GM12892 (cell line): ENCODE measurements at places on chromosomes 2 and 18.

GRCh38 chr2:7847321-7847720 is 834.5 kb upstream of the ID2 start:
- DNase-seq = no peak

DNA sequence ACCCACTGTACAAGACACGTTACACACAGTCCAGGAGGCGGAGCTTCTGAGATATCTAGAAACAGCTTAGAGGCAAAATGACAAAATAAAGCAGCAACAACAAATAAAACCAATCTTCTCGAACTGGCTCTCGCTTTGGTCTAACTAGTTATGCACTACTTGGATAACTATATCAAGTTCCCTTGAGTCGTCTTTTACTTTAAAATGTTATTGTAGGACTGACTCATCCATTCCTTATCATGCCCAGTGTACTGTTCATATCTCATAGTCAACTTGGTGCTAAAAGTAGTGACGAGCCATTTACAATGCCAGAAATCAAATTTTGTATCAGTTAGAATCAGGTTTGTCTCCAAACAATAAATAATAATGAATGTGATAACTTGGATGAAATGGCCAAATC is 102.5 kb upstream of the SLC35G4 start:
- DNase-seq = no peak

- no peak for DNase-seq
Measured at GRCh38 chr2:80737047-80737446, 432.5 kb upstream of the LRRTM1 start.

DNA sequence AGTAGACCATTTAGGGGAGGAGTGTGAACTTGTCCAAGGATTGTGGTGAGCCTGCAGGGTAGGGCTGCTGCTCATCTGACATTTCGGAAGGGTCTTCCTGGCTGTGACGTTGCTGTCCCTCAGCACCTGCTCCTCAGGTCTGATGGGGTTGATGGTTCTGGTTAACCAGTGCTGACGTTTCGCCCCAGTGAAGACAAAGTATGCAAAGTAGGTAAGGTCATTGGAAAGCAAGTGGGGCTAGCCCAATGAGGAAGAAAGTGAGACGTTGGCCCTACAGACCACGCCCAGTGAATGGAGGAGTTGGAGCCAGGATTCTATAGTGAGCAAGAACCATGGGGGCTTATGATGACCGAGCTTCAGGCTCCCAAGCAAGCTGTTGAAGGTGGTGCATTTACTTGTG is 33.4 kb upstream of the ZNF396 start:
- DNase-seq = no peak

DNA sequence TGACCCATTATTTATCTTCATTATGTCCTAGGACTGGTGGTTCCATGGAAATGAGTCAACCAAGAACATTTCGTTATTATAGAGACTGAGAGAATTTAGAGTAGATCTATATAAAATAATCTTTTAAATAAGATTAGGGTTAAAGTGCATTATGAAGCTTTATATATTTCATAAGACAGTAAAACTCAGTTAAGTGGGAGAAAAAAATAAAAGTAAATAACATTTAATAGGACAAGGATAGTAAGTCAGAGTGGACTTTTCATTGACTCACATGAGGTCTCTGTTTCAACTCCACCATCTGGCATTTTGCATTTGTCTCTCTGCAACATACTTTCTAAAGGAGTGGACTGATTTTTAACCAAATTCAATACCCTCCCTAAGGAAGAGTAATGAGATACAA is 125.3 kb upstream of the CCDC68 start:
- DNase-seq = no peak

- no peak for DNase-seq
Measured at GRCh38 chr2:67625690-67626475, 228.8 kb downstream of the ETAA1 start.

DNA sequence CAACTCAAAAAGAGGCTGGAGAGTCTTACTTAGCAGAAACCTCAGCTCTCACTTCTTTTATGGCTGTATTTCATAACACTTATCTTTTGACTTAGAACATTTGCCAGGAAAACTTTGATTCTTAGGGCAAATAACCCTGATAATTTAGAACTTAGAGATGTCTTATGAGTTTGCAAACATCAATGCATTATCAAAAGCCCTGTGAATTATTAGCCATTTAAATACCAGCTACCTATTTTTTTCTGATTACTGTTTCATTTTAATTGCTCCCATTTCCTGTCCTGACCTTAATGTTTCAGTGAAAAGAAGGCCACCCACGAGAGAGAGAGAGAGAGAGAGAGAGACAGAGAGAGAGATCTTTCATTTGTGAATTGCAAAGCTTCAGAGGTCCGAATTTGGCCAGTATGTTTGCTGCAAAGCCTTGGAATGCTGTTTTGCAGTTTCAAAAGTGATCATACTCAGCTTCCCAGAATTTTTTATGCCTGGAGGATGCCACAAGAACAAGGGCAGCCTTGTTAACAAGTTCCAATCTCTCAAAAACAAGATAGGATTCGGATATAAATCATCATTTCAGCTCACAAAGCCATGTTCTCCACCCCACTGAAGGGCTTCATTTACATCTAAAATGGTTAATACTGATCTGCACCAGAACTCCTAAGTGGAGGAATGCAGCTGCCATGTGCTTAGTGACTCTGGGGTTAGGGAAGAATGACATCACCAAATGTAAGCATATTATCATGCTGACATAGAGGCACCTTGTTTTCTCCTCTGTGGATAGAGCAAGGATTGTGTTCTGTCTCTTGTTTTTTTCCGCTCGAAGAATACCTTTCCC is 478.2 kb downstream of the ARHGAP15 start:
- DNase-seq = no peak

DNA sequence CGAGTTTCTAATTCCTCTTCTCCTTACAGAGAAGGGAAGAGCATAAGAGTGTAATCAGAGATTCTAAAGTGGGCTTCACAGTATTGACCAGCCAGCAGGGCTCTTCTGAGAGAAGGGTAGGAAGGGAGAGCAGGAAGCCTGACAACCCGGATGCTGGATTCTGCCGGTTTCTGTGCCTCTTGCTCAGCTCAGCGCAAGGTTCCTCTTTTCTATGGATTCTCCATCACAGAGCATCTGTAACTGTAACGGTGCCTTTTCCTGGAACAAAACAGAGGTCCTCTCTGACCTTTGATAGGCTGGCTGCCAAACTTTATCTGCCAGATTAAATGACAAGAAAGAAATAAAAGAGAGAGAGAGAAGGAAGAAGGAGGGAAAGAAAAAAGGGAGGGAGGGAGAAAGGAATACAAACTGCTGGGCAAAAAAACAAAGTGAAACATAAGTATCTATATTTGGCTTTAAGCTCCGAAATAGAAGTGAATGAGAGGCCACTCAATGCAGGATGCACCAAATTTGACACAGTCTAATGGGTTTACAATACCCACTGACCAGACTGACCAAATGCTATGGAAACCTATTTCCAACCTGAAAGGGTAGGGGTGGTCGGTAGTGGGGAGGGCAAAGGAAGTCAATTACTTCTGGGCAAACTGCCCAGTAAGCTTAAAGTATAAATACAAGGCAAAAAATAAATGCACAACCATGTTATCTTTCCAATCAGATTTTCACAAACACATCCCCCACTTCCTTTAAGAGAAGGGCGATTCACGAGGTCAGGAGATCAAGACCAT is 59.2 kb downstream of the PIEZO2 start:
- no peak for DNase-seq

DNA sequence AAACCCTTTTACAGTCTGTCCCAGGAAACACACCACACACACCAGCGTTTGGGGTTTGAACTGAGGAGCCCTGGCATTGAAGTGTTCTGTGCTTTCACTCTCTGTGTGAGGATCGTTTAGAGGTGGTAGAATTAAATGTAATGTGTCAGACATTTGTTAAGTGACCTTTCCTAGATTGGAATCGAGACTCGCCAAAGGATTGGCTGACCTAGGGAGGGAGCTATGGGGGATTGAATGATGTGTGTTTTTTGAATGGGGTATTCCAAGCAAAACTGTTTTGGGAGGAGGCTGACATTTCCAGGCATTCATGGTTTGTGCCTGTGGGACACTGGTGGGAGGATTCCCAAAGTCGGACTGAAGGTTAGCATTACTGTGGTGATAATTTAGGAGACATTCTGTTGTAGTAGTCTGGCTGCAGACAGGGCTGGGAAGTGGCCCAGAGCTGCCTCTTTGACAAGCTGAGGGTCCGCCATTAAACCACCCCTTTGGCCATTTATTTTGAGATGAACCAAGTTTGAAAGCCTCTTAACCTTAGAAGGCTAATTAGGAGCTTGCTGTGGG is 1.7 kb downstream of the MYO1B start:
- no peak for DNase-seq

GRCh38 chr2:201070948-201071478 is 458 bp downstream of the HYCC2 start:
- peak; percentile 16 for DNase-seq

DNA sequence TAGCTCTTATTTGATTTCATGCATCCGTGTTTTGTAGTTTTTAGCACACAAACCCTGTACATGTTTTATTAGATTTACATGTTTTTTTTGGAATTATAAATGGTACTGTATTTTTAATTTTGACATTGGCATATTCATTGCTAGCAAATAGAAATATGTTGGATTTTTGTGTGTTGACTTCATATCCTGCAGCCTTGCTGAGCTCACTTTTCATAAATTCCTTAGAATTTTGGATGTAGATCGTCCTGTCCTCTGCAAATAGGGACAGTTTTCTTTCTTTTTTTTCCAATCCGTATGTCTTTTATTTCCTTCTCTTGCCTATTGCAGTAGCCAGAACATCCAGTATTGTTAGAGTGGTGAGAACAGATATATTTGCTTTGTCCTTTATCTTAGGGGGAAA is 46.7 kb upstream of the GPR17 start:
- DNase-seq = no peak

- no peak for DNase-seq
Measured at GRCh38 chr2:40041422-40042382, 262.6 kb upstream of the THUMPD2 start.

DNA sequence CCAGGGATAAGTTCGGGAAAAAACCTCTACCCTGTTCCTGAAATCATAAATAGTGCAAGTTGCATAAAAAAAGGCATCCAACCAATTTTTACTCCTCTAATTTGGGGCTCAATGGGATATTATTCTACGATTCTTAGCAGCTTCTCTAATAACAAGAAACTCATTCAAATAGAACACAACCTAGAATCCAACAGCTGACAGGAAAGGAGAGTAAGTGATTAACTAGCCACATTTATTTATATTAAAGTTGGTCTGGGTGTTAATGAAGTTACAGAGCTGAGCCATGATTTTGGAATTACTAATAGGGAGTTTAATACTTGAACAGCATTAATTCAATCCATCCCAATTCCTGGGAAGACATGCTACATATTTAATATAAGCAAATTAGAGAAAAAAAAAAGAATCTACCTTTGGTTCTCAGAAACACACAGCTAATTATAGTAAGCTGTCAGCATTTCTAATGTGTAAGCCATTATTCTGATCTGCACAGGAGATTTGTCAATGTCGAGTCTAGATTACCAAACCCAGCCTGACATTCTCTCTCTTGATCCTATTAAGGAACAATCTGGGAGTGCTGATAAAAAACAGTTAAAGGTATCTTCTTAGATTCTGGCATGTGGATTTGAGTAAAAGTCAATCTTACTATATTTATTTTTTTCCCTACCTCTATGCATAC is 267.7 kb downstream of the NBAS start:
- no peak for DNase-seq

- no peak for DNase-seq
Measured at GRCh38 chr2:120885321-120885720, 149.7 kb downstream of the GLI2 start.

DNA sequence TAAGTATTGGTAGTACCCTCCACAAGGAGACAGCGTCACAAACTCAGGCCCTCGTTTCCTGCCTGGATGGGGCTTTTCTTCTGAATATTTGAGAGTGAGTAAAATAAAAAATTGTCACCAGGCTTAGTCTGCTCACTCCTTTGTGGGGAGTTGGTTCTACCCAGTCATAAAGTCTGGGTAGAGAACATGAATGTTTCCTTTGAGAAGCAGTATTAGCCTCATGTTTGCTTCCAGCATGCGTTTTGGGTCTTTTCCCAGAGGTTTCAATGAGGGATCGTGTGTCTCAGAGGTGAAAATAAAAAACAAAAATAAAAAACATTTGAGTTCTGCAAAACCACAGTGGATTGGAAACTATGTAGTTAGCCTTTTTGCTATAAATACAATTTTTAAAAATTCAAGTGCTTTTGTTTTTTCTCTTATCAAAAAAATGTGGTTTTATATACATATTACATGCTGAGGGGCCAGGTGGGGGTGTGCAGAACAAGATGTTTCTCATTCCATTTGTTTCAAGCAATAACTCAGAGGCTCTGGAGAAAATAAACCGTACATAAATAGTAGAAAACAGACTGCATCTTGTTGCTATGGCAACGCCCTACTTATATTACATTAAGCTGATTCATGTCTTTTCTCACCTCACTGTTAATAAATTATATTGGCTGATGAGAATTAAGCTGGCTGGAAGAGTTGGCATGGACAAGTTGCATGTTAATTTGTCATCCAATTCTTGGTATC is 225.4 kb upstream of the FBXO11 start:
- no peak for DNase-seq

DNA sequence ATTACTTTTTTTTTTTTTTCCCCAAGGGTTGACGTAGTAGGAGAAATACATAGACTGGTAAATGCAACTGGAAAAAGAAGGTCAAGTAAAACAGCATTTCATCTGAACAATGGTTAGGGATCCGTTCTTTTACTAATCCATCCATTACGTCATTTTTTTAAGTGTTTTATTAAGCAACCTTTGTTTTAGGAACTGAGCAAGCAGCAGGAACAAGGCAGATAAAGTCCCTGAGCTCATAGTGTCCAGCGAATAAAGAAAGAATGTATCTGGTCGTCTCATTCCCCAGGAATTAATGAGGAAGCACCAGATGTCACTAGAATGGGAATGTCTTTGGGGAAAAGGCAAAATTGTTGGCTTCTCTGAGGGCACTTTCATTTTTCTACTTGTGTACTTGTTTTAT is 842.4 kb downstream of the TDRD15 start:
- DNase-seq = no peak

GRCh38 chr2:213152065-213152794 is 818 bp upstream of the IKZF2 start:
- DNase-seq = no peak

GRCh38 chr18:63223837-63224236 is 95.7 kb downstream of the BCL2 start:
- DNase-seq = no peak

GRCh38 chr2:230798769-230799399 is 65.9 kb upstream of the ITM2C start:
- no peak for DNase-seq

DNA sequence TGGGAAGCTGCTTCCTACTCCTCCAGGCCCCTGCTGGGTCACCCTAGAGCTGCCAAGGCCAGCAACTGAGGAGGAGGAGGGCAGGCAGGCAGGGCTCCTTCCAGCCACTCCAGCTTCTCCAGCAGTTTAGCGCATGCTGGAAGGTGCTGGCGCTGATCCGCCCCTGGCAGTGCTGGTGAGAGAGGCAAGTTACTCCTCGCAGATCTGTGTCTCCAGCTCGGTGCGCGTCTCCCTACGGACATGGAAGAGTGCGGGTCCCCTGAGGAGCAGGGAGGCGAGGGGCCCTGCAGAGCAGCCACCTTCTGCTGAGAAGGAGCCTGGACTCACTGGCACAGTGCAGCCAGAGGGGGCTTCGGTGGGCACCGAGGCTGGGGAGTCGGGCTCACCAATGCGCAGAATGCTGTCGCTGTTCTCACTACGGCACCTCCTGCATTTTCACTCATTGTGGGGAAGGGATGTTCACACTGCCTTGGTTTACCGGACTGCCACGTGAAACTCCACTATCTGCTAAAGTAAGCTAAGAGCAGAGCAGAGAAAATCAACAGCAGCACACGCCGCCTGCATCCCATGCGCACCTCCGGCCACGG is 206.0 kb downstream of the HDAC4 start:
- DNase-seq = no peak
